ENCODE measurements at places on chromosomes 7 and 10.

DNA sequence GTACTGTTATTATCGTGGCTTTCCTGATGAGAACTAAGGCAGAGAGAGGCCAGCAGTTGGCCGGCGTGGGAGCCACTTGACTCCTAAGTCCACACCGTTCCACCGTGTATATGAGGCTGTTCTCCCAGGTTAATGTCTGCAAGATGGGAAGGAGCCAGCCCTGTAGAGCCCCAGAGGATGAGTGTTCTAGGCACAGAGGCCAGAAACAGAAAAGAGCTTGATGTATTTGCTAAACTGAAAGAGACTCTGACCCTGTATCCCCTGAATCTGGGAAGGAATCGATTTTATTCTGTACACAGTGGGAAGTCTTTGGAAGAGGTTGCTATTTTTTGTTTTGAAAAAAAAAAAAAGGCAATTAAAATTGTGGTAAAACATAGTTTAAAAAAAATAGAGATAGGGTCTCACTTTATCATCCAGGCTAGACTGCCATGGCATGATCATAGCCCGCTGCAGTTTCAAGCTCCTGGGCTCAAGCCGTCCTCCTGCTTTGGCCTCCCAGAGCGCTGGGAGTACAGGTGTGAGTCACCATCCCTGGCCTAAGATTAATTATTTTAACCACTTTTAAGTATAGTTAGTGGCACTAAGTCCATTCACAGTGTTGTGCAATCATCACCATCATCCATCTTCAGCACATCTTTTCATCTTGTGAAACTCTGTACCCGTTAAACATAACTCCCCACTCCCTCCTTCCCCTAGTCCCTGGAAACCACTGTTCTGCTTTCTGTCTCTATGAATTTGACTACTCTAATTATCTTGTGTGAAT lies 348.8 kb downstream of the SDK1 start:
- no peak for DNase-seq

- DNase-seq, result no peak
Observed at GRCh38 chr7:28280516-28280915, 99.9 kb upstream of the JAZF1 start.

- no peak for DNase-seq
Observed at GRCh38 chr10:3579845-3580244, 205.2 kb downstream of the KLF6 start.

DNA sequence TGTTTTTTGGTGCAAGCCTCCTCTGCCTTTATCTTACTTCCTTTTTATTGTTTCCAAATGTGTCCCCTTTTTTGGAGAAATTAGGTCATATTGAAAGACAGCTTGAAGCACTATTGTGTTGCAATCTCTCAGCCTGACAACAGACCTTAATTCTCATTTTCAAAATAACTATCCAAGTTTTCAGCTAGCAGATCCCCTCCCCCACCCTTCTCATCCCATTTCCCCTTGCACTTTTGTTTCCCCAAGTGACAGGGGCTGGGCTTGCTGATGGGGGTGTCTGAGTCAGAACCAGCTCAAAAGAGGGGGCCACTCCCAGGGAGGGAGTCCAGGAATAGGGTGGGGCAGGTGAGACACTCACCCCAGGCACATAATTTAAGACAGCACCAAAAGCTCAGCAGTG lies 75.3 kb downstream of the MKI67 start:
- no peak for DNase-seq

- DNase-seq, result no peak
Observed at GRCh38 chr10:18094793-18095192, 45.4 kb upstream of the CACNB2 start.

Measured in COLO829 (cell line).